Jurkat, Clone E6-1 (cell line): ENCODE measurements at places on chromosomes 1 and 21.

- DNase-seq = no peak
Observed at GRCh38 chr1:171904778-171905450, 63.6 kb downstream of the DNM3 start.

DNA sequence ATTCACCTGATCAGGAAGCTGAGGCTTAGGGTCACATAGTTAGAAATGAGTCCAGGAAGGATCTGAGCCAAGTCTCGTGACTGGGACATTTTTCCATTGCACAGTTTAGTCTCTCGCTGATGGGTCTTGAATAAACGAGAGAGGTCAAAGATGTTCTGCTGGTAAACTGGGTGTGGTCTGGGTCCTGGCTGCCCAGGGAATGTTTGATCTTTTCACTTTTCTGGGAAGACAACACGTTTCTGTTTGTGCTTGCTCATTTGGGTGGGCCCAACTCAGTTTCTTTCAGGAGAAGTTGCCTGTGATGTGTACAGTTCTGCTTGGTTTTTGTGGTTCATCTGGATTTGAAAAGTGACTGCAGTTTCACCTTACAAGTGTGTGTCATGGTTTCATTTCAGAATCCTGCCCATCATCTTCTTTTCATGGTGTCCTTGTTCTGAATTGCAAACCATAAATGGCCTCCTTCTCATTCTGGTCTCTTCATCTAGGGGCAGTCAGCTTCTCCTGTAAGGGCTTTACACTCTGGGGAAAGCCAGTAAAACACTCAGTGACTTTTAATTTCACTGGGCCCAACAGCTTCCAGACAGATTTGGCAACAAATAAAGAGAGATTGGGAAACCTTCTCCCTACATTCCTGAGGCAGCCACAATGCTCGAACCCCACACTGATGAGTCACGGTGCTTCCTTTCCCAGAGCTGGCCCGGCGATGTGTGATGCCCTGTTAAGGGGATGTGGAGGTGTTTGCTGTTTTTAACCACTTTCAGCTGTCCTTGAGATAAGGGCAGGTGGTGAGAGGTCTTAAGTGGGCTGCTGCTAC is 7.2 kb upstream of the TACSTD2 start:
- no peak for DNase-seq

DNA sequence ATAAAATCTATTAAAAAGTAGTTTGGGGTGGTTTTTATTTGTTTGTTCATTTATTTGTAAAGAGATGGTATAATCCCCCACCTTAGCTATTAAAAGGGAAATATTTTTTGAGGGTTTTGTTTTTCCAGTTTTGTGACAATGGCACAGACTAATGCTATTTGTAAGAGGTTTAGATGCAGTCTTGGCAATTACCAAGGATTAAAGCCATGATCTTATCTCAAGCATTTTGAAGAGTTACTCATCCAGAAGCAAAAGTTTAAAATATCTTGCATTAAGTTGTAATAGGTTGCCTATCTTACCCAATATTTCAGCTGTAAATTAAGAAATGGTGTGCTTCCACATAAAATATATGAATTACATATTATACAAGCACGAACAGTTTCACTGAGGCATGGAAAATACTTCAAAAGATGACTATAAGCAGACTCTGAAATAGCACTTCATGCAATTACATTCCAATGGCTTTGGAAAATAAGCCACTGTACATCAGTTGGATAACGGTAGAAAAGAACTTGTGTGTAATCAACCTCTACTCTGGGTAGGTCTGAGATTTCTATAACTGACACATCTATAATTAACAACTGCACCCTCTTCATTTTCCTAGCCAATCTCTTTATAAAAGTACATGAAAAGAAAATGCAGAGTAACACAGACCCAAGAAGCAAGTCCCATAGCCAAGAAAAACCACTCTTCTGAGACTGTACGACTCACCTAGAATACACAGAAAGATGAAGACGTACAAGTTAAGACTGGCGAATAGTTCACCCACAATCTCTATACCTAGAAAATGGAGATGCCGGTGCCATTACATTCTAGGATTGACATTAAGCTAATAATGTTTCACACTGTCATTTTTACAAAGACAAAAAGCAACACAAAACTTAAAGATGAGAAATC is 95.2 kb downstream of the PTPN14 start:
- DNase-seq = no peak

DNA sequence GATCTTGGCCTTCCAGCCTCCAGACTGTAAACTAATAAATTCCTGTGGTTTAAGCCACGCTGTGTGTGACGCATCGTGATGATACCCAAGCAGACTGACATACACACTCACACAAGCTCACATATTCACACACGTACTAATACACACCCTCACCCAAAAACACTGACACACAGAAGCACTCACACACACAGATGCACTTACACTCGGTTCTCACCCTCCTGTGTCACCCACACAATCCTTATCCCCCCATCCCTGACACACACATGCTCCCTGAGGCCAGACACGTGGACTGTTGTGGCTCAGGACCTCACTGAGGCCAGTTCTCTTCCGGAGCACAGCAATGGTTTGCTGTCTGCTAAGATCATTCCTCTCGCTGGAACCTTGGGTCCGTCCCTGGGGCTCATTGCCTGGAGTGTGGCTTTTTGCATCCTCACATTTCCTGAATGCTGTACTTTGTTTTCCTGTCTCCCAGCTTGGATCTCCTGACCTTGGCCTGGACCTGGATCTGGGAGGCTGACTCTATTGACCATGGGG is 76.9 kb upstream of the LYST start:
- DNase-seq = no peak
